Endodermal cell (in vitro differentiated cells): ENCODE measurements at places on chromosomes 12 and 14.

DNA sequence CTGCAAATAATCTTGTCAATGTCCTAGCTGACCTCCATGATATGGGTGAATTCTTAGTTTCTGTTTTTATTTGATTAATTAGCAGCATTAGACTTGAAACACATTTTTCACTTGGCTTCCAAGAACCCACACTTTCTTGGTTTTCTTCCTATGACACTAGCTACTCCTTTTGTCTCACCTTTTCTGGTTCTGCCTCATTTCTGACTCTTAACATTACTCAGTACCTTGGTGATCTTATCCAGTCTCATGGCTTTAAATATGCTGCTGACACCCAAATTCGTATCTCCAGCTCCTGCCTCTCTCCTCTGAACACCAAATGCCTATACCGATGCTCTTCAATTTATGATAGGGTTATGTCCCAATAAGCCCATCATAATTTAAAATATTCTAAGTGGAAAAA, 32.0 kb upstream of the SSTR1 start:
- no peak overlapping the region for H3K27ac ChIP-seq
- no peak for DNase-seq
- no peaks in the 10 kb centered on the region for H3K4me1 ChIP-seq
- no peaks in the 10 kb centered on the region for H3K36me3 ChIP-seq

DNA sequence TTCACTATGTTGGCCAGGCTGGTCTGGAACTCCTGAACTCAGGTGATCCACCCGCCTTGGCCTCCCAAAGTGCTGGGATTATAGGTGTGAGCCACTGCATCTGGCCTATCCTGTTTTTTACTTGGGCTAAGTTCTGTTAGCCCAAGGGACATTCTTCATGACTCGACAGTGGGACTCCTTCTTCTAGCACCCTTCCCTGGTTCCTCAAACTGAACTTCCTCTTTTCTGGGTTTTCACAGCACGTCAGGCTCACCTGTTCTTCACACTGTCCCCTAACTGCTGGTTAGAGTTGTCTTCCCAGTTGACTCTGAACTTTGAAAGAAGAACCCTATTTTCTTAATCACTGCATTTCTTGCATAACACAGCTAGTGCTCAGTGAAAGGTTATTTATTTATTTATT, 22.5 kb downstream of the CABP1 start:
- no peak overlapping the region for H3K4me3 ChIP-seq
- H3K27me3 ChIP-seq, result no peaks in the 10 kb centered on the region
- no peak for DNase-seq
- H3K36me3 ChIP-seq, result no peaks in the 10 kb centered on the region

DNA sequence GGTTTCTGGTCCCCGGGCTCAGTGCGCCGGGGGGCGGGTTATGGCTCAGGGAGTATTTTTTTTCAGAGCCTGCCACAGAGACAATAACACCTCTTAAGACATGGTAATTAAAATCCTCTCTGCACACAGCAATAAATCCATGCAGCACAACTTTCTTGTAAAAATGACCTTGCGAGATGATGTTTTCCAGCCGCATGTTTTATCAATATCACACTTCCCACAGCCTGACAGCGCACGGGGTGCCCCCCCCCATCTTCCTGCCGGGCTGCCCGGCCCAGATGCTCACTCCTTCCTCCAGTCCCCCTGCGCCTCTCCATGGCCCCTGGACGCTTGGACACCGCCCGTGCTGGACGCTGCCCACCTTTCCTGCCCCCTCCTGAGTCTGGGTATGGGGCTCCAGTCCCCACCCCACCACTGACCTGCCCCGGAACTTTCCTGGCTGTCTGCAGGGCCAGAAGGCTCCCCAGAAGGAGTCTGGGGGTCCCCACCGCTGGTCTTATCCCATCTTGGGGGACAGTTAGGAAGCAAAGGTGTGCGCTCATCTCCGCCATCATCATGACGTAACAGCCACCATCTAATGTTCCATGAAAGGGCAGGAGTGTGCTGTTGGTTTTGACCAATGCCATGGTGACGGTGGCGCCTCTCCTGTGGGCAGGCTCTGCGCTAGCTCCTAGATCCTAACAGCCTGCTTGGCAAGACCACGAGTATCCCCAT, 182.9 kb downstream of the KIF26A start:
- no peaks in the 10 kb centered on the region for H3K27me3 ChIP-seq
- no peak overlapping the region for H3K4me3 ChIP-seq
- H3K36me3 ChIP-seq, result no peaks in the 10 kb centered on the region
- H3K4me1 ChIP-seq, result no peaks in the 10 kb centered on the region
- H3K27ac ChIP-seq, result no peak overlapping the region

DNA sequence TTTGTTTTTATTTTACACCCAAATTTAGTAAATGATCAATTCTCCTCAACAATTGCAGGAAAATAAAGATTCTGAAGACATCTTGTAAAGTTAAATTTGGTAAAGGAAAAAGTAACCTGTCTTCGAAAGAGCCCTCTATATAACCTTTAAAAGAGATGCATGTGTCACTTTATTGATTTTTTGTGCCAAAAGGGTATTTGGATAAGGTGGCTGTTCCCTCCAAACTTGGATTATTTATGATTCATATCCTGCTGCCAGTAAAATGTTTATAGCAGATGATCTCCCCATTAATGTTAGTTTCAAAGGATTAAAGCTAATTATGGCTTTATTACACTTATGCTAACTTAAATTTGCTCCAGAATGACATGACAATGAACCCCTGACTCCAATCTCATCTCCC, 98.8 kb downstream of the DUSP6 start:
- no peaks in the 10 kb centered on the region for H3K4me1 ChIP-seq
- H3K4me3 ChIP-seq, result no peak overlapping the region
- H3K27ac ChIP-seq, result no peak overlapping the region
- H3K27me3 ChIP-seq, result no peaks in the 10 kb centered on the region

GRCh38 chr12:58283553-58283952, 342.2 kb downstream of the ATP23 start:
- no peak overlapping the region for H3K27ac ChIP-seq
- no peak overlapping the region for H3K4me3 ChIP-seq
- no peaks in the 10 kb centered on the region for H3K27me3 ChIP-seq
- no peaks in the 10 kb centered on the region for H3K36me3 ChIP-seq

GRCh38 chr12:42143452-42144157, 1.1 kb downstream of the GXYLT1 start:
- H3K27ac ChIP-seq, result no peak overlapping the region
- no peaks in the 10 kb centered on the region for H3K4me1 ChIP-seq
- peak overlapping the region; percentile 91 for H3K4me3 ChIP-seq
- DNase-seq, result peak; percentile 48

- no peaks in the 10 kb centered on the region for H3K4me1 ChIP-seq
- peak overlapping the region; percentile 48 for H3K27ac ChIP-seq
- no peak for DNase-seq
- H3K36me3 ChIP-seq, result peaks cover 13% of the 10 kb centered on the region
- H3K4me3 ChIP-seq, result peak overlapping the region; percentile 83
Observed at GRCh38 chr14:70601162-70601561, 707 bp upstream of the MED6 start.

DNA sequence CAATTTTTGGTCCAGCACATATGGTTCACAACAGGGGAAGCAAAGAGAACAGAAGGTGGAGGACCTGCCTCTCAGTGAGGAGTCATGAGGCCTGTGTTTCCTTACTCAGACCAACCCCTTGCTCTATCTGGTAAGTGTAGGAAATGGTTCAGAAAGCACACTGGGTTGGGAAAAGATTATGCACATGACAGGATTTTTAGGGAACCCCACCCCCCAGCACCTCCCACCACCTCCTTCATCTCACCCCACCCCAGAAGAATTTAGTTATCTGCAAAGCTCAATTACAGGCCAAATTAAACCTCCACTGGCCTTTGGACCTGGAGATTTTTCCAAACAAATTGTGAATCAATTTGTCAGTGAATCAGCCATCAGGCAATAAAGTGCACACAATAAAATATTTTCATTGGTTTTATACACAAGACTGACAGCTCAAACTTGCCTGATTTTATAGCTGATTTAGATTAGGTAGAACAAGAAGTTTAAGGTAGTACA, 132.8 kb downstream of the DACT1 start:
- no peaks in the 10 kb centered on the region for H3K36me3 ChIP-seq
- peaks cover 26% of the 10 kb centered on the region for H3K4me1 ChIP-seq
- peaks cover 52% of the 10 kb centered on the region for H3K27me3 ChIP-seq
- no peak overlapping the region for H3K4me3 ChIP-seq

GRCh38 chr12:51077930-51078329, 5.5 kb downstream of the CSRNP2 start:
- H3K4me3 ChIP-seq, result no peak overlapping the region
- H3K27me3 ChIP-seq, result no peaks in the 10 kb centered on the region
- H3K4me1 ChIP-seq, result no peaks in the 10 kb centered on the region
- no peak for DNase-seq
- peaks cover 15% of the 10 kb centered on the region for H3K36me3 ChIP-seq

GRCh38 chr14:101562659-101563351, 1.5 kb downstream of the DIO3 start:
- peaks cover 74% of the 10 kb centered on the region for H3K27me3 ChIP-seq
- H3K36me3 ChIP-seq, result peaks cover 7% of the 10 kb centered on the region
- H3K27ac ChIP-seq, result no peak overlapping the region
- H3K4me3 ChIP-seq, result peak overlapping the region; percentile 86
- no peak for DNase-seq
- peaks cover 2% of the 10 kb centered on the region for H3K4me1 ChIP-seq

DNA sequence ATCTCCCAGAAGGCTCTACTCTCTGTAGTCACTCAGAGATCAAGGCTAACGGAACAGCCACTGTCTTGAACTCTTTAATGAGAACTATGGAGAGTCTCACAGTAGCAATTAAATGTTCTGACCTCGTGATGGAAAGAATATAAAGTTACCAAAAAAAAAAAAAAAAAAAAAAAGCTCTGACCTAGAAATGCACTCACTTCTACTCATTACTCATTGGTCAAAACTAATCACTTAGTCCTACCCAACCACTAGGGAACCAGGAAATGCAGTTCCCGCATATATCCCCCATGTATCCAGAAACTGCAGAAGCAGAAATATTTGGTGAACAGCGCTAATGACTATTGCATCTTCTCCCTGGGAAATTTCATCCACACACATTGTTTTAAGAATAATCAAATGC, 29.5 kb upstream of the C12orf76 start:
- no peaks in the 10 kb centered on the region for H3K36me3 ChIP-seq
- no peak overlapping the region for H3K27ac ChIP-seq
- DNase-seq, result no peak
- H3K27me3 ChIP-seq, result no peaks in the 10 kb centered on the region
- H3K4me3 ChIP-seq, result no peak overlapping the region

GRCh38 chr12:14373217-14373616, 7.7 kb downstream of the ATF7IP start:
- H3K36me3 ChIP-seq, result peaks cover 15% of the 10 kb centered on the region
- DNase-seq, result no peak
- H3K27me3 ChIP-seq, result no peaks in the 10 kb centered on the region
- no peak overlapping the region for H3K4me3 ChIP-seq

DNA sequence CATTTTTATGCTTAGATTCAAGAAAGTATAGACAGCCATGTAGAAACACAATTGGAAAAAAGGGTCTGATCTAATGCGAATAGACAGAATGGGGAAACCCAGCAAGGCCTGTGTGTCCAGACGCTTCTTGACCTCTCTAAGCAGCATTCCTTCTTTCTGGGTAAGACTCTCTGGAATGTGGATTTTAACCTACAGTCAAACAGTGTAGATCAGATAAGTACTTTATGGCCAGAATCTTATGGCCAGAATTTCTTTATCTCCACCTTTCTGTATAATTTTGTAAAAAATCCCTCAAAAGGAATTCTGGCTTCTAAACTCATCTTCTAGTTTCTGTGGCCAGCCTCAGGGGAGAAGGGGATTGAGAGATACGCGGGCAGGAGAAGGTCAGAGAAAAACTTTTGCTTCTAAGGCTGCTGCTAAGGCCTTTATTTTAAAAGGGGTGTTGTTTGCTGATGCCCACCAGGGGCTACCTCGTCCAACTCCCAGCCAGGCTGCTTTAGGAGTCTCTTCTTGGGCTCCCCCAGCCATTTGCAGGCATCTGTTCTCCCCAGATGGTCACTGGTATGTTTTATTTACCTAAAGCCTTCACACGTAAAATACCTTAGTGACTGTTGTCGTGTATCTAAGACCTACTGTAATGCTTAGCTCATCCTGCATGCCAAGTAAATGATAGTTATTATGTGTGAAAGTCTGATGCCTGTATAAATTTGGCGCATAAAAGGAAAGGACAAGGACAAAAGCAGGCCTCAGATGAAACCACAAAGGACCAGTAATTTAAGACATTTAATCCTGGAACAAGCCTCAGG, 68.4 kb downstream of the ANO6 start:
- peaks cover 17% of the 10 kb centered on the region for H3K4me1 ChIP-seq
- peaks cover 19% of the 10 kb centered on the region for H3K36me3 ChIP-seq
- peak; percentile 79 for DNase-seq
- peak overlapping the region; percentile 49 for H3K27ac ChIP-seq

DNA sequence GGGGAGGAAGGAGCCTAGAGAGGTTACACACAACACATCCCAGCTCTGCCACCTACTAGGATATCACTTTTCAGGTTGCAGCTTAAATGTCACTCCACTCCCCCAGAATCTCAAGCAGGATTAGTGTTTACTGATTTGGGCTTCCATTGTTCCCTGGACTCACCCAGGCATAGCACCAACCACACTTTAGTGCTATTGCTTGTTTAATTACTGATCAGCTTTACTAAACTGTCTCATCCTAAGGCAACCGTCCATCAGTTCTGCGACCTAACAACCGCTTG, 6.1 kb upstream of the KRT18 start:
- DNase-seq, result no peak
- H3K4me3 ChIP-seq, result peak overlapping the region; percentile 34
- H3K36me3 ChIP-seq, result no peaks in the 10 kb centered on the region
- no peak overlapping the region for H3K27ac ChIP-seq

DNA sequence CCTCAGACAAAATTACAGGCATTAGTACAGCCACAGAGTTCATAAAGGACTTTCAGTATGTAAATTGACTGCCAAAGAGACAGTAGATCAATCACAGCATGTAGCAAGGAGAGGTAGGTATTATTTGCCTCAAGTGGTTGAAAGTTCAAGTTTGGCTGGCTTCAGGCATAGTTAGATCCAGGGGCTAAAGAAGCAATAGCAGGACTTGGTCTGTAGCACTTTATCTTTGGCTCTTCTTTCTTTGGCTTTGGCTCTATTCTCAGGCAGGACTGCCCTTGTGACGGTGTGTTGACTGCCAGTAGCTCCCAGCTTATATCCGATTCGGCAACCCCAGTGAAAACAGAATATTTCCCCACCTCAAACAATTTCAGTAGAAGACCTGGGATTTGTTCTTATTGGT, 346.0 kb upstream of the TBX3 start:
- no peaks in the 10 kb centered on the region for H3K36me3 ChIP-seq
- no peaks in the 10 kb centered on the region for H3K4me1 ChIP-seq
- no peak overlapping the region for H3K27ac ChIP-seq
- H3K4me3 ChIP-seq, result no peak overlapping the region

- H3K4me1 ChIP-seq, result peaks cover 4% of the 10 kb centered on the region
- H3K4me3 ChIP-seq, result no peak overlapping the region
- H3K27me3 ChIP-seq, result no peaks in the 10 kb centered on the region
- H3K36me3 ChIP-seq, result no peaks in the 10 kb centered on the region
Observed at GRCh38 chr12:31783996-31784645, 55.3 kb upstream of the AMN1 start.
